ENCODE measurements at places on chromosomes 11 and 22.
A peak's percentile ranks its signal among the peaks of the same experiment; 100 is the strongest.

DNA sequence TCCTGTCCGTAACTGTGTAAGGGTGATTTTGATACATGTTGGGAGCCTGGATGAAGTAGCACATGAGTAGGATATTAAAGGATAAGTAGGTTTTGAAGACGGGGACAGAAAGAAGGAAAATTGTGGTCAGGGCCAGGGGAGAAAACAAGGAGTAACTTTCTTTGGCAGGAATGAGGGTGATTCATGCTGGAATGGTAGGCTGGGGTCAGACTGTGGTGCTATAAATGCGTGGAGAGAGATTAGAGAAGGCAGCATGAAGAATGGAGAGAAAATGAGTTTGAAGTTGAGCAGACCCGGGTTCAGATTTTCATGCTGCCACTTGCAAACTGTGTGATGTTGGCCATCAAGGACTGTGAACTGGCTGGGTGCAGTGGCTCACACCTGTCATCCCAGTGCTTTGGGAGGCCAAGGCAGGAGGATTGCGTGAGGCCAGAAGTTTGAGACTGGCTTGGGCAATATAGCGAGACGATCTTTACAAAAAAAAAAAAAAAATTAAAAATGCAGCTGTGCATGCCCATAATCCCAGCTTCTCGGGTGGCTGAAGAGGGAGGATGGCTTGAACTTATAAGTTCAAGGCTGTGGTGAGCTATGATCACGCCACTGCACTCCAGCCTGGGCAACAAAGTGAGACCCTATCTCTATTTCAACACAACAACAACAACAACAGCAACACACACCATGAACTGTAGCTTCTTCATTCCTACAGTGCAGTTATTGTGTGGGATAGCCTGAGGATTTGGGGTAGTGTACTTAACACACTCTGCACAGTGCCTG lies 22.3 kb downstream of the ZBTB16 start:
- DNase-seq = peak; percentile 69

DNA sequence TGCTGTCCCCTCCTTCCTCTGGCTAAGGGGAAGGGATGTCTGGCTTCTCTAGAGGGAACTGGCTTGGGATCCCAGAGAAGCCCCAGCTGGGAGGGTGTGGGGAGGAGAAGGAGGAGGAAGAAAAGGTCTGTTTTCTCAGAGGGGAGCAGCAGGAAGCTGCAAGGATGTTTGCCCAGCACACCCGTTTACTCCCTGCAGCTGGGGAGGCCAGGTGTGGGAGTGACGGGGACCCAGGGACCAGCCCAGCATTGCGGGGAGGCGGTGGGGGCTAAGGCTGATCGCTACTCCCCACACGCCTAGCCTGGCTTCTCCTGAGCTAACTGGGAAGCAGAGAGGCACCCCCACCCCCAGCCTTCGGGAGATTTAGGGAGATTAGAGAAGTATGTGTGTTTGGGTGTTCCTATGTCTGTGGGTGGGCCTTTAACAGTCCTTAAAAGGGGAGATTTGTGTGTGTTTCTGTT lies 3.9 kb downstream of the CREB3L1 start:
- DNase-seq = no peak

DNA sequence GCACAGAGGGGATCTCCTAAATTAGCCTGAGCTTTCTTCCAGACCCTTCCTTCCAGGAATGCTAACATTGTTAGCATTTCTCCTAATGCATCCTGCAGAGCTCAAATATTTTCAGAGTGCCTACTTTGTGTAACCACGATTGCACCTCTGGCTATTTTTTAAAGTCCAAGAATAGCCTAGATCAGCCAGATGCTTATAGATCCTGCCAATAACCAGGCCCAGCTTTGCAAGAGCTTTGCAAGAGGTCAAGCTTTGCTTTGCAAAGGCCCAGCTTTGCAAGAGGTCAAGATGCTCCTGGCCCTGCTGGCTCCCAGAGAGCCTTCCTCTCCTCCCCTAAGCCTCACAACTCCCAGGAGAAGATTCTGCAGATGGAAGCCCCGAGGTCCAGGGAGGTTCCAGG lies 491.9 kb downstream of the MN1 start:
- no peak for DNase-seq

DNA sequence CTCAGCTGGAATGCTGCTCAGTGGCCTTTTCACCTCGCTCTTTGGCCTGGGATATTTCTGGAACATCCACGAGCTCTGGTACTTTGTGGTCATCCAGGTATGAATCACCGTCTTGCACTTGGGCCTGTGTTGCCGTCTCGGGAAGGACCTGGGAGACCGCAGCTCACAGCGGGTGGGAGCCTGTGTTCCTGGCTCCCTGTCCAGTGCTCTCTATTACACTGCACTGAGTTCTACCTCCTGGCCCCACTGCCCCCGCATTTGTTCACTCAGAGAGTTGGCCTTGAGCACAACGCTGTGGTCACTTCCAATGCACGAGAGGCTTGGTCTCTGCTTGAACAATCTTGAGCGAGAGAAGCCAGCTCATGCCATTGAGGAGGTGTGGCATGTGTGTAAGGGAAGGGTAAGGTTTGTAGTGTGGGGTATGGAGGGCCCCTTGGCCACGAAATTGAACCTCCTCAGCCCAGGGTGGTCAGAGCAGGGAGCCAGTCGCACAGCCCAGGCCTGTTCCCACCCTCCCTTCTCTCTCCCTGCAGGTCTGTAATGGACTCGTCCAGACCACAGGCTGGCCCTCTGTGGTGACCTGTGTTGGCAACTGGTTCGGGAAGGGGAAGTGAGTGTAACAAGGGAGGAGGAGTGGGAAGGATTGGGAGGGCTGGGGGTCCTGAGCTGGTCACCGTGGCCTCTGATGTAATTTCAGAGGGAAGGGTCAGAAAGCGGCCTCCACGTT lies 16.2 kb downstream of the SLC37A2 start:
- peak; percentile 58 for DNase-seq

Measured in Daoy (cell line).